ENCODE measurements at places on chromosomes 7 and 10.

DNA sequence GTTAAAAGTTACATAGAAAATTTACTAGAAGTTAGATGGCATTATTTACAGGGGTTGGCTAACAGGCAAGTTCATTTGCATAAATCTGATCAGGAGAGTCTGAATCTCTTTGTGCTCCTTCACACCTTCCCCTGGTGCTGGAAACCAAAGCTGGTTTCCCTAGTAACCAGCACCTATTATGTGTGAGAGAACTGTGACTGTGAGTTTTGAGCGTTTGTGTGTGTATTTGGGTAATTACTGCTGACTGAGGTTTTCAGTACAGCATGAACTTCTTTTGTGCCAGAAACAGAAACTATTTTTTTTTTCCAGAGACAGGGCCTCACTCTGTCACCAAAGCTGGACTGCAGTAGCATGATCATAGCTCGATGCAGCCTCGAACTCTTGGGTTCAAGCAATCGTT, 10.3 kb upstream of the IFIT1B start:
- DNase-seq: no peak

GRCh38 chr10:57694956-57695608, 572.6 kb downstream of the IPMK start:
- DNase-seq: no peak

- no peak for DNase-seq
These were observed 2.2 kb upstream of the CUX1 start for GRCh38 chr7:101814991-101815825.

DNA sequence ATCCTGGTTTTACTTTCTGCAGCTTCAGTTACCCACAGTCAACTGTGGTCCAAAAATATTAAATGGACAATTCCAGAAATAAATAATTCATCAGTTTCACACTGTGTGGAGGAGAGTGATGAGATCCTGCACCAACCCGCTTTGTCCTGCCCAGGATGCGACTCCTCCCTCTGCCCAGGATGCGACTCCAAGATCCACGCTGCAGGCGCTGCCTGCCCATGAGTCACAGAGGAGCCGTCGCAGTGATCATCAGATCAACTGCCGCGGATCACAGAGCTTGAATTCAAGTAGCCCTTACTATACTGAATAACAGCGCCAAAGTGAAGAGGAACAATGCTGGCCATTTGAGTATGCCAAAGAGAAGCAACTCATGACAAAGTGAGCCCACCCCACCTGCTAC, 61.5 kb downstream of the GRB10 start:
- DNase-seq: no peak

GRCh38 chr10:86553213-86553612, 31.6 kb upstream of the WAPL start:
- DNase-seq: no peak

DNA sequence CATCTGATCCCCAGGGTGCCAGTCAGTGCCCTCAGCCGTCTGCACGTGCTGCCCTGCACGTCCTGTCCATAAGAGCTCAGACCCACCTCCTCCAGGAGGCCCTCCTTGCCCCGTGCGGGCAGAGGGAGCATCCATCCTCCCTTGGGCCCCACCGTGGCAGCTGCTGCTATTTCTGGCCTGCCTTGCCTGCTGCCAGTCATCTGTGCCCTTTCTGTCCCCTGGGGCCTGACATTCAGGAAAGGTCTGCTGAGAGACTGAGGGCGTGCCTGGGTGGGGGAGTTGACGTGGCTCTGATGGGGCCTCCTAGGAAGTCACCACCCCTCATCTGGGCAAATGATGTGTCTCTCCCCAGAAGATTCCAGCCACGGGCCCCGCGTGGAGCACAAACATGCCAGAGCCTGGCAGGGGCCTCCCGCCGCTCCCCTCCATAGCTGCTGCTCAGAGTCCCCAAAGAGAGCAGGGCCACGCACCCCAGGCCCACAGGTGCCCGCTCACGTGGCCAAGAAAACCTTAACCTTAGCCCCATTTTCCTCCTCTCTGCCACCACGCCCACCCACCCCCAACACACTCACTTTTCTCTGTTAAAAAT, 21.8 kb downstream of the DPYSL4 start:
- no peak for DNase-seq

- DNase-seq: no peak
These were observed 455.5 kb downstream of the PHTF2 start for GRCh38 chr7:78253850-78254725.

DNA sequence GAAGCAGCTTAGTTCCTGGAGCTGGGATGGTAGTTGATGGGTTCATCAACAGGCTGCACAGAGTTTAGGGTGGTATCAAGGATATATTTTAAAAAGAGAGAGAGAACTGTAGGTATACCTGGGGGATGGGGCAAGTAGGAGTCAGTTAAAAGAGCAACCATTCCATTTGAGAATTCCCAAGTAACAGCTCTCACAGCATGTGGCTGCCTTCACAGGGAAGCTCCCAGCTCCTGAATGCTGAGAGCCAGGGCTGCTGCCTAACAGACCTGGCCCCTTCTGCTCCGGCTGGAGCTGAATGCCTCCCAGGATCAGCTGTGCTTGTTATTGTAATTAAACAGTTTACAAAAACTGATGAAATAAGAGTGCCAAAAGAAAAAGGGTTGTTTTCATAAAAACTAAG, 58.8 kb upstream of the GPR26 start:
- DNase-seq: no peak

- no peak for DNase-seq
These were observed 20.7 kb downstream of the LAMB1 start for GRCh38 chr7:107982042-107982840.

DNA sequence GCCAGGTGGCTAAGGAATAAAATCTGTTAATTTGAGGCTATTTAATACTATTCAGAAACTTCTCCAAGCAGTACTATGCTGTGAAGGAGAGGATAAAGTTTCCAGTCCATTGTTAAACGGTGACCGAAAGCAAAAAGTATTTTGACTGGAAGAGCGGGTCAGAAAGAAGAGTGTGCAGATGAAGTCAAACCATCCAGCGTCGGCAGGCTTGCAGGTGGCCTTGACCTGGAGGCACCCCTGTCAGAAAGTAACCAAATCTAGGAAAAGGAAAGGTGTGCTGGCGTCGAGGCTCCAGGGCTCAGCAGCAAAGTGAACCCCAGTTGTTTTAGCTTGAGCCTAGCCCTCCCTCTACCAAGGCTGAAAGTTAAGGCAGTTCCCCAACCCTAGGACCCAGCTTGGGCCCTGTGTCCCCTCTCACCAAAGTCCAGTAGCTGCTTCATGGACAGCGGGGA, 544 bp downstream of the PDK4 start:
- DNase-seq: no peak

DNA sequence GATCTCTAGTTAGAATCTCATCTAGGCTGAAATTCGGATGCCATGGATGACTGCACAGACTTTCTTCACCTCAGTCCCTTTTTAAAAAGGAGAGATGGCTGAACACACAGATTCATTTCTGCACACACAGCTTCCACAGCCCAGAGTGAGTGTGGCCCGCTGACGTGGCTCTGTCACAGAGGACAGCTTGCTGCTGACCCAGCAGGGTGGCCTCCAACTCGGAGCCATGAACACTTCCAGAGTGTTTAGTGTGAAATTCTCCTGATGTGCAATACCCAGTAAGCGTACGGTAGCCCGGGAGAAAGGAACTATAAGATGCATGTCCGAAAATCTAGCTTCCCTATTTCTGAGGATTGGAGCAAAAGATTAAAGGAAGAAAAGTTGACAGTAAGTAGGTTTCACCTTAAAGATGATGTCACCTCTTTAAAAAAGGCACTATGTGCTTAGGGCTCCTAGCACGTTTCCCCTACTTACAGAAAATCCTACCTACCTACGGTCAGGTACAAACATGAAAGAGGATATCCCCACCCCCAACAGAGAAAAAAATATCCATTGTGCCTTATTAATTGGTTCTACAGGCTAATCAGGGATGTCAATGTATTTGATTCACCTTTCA, 162.2 kb downstream of the RAPGEF5 start:
- peak; percentile 53 for DNase-seq

GRCh38 chr7:1961701-1962276, 271.0 kb downstream of the MAD1L1 start:
- DNase-seq: no peak

DNA sequence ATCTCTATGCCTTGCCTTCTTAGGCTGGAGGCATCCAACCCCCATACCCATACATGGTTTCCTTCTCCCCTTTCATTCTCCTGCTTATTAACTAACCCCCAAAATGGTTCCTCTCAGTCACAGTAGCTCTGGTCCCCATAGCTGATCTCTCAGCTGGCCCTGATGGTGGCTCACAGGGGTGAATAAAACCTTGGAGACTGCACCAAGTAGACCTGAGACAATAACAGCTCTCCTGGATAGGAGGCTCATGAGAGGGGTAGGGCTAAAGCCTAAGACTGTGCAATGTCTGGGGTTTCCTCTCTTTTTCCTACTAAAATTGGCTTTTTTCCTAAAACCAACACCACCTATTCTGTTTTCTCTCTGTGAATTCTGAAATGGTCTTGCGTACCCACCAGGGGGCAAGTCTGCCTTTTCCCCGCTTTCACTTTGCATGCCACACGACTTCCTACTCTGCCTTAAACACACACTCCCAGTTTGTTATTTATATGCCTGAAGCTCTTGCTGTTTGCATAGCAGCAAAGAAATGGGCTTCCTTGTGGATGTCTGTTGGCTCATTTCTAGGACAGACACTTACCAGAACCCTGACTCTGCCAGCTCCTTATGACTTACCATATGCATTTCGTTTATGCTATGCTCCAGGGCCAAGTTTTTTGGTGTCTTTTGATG, 18.4 kb upstream of the PON1 start:
- no peak for DNase-seq

DNA sequence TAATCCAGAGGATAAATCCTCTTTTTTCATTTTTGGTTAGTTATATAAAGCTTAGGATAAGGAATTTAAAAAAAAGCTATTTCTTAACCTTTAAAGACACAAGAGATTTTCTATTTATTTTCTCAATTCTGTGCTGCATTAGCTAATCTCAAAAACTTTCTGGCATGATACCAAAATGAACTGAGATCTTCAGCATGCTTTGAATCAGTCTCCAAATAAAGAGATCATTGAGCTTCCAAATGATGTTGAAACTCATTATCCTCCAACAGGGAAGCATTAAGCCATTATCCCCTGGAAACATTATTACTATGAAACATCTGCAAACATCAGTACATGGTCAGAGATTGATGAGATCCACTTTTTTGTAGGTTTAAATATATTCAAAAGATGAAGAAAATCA, 350.3 kb upstream of the TEX47 start:
- no peak for DNase-seq

GRCh38 chr7:159329818-159330378, 185.2 kb upstream of the VIPR2 start:
- DNase-seq: no peak

- no peak for DNase-seq
These were observed 101.3 kb downstream of the KAT6B start for GRCh38 chr10:74927701-74928100.

DNA sequence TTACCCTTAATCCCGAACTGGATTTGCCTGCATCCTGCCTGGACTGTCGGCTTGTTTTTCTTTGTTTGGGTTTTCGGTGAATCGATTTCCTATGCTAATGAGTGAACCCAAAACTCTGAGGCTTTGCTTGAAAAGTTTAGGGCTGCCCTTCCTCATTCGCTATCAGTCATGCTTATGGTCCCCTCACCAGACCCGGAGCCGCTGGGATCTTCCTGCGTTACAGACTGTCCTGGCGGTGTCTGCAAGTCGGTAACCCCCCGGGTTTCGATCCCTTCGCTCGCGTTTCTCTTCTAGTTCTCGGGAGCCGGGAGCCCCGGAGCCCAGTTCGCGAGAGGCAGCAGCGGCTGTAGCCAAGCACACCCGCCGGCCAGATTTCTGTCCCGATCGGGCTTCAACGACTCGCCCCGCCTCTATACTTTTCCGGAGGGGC, 2.2 kb downstream of the EMX2 start:
- DNase-seq: no peak

GRCh38 chr7:111223802-111224253, 132.9 kb downstream of the LRRN3 start:
- no peak for DNase-seq

DNA sequence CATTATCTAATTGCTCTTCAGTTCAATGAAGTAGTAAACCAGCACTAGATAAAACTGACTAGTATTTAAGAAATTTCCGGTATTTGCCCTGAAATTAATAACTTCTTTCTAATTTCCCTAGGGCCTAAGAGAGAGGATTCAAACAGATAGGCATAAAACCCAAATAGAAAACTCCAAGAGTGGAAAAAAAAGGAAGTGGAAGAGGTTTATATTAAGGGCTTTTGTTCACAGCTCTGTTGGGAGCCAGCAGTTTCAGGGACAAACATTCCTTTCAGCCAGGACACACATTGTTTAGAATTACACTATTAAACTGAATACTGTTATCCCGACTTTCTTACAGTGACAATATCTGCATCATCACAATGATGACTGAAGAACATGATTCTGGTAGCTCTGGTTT, 3.6 kb downstream of the ODAD2 start:
- DNase-seq: no peak

DNA sequence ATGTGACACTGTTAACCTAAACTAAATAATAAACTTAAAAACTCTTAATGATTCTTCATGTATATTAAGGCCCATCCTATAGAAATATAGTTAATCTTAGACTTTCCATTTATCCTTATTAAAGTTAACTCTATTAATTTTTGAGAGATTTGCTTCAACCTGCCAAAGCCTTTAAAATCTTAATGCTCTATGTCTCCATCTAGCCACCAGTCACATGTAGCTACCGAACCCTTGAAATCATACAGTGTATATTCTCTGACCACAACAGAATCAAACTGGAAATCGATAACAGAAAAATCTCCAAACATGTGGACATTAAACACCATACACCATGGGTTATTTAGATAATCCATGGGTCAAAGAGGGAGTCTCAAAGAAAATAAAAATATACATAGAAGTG, 51.9 kb downstream of the ASZ1 start:
- DNase-seq: no peak

DNA sequence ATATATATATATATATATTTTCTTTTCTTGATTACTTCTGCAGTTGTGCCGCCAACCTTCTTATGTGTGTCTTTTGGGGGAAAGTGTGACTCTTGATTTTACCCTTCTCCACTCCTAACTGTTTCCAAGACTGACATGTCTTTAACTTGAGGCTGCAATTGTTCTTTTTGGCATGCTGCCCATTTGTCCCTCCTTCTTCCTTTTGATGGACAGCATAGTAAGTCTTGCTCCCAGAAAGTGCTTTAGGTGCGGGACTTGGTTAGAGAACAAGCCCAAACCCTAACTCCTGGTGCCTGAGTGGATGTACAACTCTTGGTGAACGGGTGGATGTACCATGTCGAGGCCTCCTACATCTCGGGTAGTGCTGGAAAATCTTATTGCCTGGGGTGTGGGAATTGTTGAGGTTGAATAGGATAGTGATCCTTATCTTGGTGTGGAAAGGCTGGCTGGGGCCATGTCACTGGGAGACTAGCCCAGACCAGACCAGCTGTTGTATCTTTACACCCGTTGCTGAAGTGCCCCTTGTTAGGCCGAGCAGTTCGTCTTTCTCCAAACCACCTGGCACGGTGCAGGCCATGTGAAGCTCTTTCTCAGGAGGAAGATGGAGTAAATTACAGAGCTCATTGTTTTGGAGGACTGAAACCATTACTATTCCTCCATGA, 16.3 kb downstream of the TCF7L2 start:
- no peak for DNase-seq
